GM10248 (cell line): ENCODE measurements at places on chromosomes 3 and 15.
A peak's percentile ranks its signal among the peaks of the same experiment; 100 is the strongest.

- DNase-seq, result no peak
Observed at GRCh38 chr3:193825617-193826016, 232.6 kb downstream of the OPA1 start.

GRCh38 chr3:98670020-98670419 lies 76.6 kb upstream of the CPOX start:
- no peak for DNase-seq

GRCh38 chr3:52068055-52068571 lies 11.7 kb upstream of the DUSP7 start:
- DNase-seq, result no peak

DNA sequence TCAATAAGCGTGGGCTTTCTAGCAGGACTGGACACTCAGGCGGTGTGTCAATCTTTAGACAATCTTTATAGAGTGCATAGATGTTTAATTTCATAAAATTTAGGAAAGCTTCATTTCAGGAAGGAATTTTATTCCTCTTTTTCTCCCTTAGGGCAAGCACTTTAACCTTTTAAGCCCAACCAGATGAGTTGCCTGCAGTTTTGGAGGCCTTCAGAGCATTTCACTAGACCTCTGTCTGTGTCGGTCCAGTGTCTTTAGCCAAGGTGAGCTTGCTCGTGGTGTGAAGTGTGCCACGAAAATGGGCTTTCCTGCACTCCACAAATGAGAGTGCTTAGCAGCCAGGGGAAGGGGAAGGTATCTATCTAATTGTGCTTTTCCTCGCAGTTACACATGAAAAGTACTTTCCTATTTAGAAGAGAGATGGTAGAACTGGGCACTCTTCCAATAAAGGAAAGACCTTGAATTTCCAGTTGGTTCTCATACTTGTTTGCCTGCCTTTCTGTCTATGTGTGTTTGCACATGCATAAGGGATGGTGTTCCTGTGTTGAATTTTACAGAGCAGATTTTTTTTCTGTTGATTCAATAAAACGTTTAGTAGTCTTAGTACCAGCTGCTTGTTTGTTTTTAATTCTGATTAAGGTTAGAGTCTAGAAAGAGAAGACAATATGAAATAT lies 53.6 kb downstream of the FEZF2 start:
- DNase-seq, result no peak

- no peak for DNase-seq
Observed at GRCh38 chr3:118772036-118772435, 262.6 kb downstream of the IGSF11 start.

- no peak for DNase-seq
Observed at GRCh38 chr3:114389156-114389555, 95.3 kb downstream of the TIGIT start.

DNA sequence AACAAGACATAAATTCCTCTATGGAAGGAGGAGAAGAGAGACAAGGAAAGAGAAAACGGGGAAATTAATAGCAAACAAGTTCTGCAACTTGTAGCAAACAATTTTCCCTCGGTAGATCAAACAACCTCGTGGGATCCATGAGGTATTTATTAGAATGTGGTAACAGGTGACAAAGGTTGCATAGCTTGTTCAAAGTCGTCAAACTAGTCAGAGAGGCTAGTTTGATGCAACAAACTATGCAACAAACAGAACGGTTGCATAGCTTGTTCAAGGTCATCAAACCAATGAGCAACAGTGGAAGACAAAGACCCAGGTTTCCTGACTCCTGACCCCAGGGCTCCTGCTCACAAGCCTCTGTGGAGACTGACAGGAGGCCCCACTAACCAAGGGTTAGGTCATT lies 20.7 kb downstream of the MB21D2 start:
- no peak for DNase-seq

- DNase-seq, result no peak
Observed at GRCh38 chr3:9916734-9917680, at the start of gene IL17RC. TSS of gene IL17RC (plus strand) at chr3:9917098. CDS start at chr3:9917316, 218 bp downstream.

- no peak for DNase-seq
Observed at GRCh38 chr3:56930706-56931105, 129.0 kb upstream of the ARHGEF3 start.

- no peak for DNase-seq
Observed at GRCh38 chr15:77855871-77856270, 221.6 kb downstream of the TBC1D2B start.

DNA sequence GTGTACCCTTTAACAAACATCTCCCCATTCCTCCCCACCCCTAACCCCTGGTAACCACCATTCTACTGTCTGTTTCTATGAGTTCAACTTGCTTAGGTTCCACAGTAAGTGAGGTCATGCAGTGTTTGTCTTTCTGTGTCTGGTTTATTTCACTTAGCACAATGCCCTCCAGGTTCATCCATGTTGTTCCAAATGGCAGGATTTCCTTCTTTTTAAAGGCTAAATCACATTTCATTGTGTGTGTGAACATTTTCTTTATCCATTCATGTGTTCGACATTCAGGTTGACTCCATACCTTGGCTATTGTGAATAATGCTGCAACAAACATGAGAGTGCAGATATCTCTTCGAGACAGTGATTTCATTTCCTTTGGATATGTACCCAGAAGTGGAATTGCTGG lies 62.7 kb downstream of the TJP1 start:
- no peak for DNase-seq

DNA sequence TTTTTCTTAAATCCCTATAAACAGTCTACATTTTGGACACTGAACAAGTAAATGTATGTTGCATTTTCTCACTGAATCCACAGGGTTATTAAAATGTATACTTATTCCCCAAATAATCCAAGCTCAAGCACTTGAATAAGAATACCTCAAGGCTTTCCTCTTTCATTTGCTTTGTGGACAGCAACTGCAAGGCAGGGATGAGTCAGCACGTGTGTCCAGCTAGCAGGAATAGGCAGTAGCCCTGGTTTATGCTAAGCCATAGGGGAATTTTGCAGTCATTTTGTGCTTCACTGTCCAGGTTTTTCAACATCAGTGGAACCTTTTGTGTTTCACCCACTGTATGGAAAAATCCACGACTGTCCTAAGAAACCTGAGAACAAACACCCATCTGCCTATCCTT lies 96.7 kb upstream of the KCNMB2 start:
- peak; percentile 24 for DNase-seq

GRCh38 chr15:80568298-80568697 lies 126.8 kb upstream of the ABHD17C start:
- no peak for DNase-seq

- no peak for DNase-seq
Observed at GRCh38 chr3:27216955-27217552, 152.1 kb downstream of the NEK10 start.

- DNase-seq, result no peak
Observed at GRCh38 chr3:177657243-177657642, 460.0 kb upstream of the TBL1XR1 start.

DNA sequence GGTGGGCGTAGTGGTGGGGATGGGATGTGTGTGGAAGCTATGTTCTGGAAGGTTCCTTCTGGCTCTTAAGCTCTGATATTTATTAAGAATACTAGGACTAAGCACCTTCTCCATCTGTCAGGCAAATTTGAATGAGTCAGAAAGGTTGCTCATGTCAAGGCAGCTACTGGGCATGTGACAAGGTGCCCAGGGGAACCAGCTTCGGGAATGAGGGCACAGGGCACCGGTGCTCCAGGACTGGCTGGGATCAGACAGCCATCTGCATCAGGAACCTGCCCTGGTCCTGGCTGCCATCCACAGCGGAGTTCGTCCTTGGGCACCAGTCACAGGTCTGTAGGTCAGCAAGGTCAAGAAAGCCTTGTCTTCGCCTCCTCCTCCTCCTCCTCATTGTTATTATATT lies 32.5 kb downstream of the CA12 start:
- DNase-seq, result no peak

GRCh38 chr15:100109486-100110035 lies 232.2 kb downstream of the ADAMTS17 start:
- DNase-seq, result no peak

- DNase-seq, result no peak
Observed at GRCh38 chr15:27065151-27065550, 94.2 kb downstream of the GABRG3 start.

- DNase-seq, result no peak
Observed at GRCh38 chr3:71532639-71533395, 50.7 kb downstream of the FOXP1 start.

- no peak for DNase-seq
Observed at GRCh38 chr3:161020256-161020655, 84.9 kb downstream of the B3GALNT1 start.

DNA sequence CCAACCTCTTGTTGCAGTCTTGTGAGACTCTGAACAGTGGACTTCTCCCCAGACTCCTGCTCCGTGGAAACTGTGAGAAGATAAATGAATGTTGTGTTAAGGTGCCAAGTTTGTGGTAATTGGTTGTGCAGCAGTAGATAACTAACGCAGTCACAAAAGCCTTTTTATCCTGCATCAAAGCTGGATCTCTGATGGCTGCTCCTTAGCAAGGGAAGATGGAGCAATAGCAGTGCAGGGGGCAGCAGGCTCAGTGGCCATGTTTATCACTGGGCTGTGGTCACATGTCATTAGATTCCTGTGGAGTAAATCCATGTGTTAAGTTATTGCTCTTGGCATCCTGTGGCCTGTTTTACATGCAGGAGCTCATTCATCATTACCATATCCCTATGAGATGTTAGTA lies 13.5 kb downstream of the CMTM7 start:
- DNase-seq, result no peak

DNA sequence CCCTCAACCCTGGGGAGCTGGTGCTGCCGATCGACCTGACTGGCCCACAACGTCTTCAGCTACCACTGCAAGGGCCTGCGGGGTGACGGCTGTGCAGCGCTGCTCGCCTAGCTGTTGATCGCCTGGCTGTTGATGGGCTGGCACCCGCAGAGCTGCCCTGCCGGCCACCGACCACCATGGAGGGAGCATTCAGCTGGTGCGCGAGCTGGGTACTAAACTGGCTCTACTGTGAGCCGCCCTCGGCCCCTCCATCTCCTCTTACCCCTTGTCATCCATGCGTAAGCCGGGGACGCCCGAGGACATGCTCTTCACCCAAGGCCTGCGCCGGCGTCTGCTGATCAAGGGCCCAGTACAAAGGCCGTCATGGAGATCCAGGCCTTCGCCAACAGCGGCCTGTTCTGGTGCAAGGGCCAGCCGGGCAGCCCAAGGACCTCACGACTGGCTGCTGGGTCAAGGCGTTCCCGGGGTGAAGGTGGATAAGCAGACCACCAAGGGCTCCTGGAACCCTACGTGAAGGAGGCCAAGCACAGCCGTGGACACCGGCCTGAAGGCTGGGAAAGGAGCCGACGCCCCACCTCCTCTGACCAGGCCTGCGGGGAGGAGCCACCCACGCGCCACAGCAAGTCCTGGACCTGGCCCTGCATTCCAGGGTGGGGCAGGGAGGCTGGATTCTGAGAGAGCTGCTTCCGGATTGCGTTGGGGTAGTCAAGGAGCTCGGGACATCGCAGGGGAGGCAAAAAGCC lies 46.9 kb downstream of the SFMBT1 start:
- no peak for DNase-seq

GRCh38 chr3:135084405-135084804 lies 289.3 kb downstream of the EPHB1 start:
- no peak for DNase-seq

- no peak for DNase-seq
Observed at GRCh38 chr3:13852638-13853009, 27.2 kb downstream of the WNT7A start.

DNA sequence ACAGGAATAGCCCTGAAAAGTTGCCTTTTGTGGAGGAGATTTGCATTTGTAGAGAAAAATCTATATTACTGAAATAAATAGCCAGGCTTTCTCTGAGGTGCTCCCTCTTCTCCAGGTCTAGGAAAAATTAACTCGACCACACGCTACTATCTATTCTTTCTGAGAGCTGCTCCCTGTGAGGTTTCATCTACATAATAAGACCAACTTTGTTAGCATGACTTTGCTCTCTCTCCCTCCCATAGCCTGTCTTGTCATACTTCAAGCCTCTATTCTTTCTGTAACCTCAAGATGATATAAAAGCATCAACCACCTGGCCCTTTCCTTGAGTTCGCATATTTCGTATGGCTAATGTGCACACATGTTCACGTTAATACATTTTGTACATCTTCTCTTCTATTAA lies 75.8 kb upstream of the STRIT1 start:
- DNase-seq, result no peak

DNA sequence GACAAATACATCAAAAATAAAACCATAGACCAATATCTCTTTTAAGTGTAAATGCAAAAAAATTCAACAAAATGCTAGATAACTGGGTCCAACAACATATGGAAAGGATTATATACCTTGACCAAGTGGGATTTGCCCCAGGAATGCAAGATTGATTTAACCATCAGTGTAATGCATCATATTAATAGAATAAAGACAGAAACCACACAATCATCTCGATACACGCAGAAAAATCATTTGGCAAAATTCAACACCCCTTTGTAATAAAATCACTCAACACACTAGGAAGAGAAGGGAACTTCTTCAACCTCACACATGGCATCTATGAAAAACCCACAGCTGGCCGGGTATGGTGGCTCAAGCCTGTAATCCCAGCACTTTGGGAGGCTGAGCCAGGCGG lies 19.5 kb downstream of the GREM1 start:
- no peak for DNase-seq

DNA sequence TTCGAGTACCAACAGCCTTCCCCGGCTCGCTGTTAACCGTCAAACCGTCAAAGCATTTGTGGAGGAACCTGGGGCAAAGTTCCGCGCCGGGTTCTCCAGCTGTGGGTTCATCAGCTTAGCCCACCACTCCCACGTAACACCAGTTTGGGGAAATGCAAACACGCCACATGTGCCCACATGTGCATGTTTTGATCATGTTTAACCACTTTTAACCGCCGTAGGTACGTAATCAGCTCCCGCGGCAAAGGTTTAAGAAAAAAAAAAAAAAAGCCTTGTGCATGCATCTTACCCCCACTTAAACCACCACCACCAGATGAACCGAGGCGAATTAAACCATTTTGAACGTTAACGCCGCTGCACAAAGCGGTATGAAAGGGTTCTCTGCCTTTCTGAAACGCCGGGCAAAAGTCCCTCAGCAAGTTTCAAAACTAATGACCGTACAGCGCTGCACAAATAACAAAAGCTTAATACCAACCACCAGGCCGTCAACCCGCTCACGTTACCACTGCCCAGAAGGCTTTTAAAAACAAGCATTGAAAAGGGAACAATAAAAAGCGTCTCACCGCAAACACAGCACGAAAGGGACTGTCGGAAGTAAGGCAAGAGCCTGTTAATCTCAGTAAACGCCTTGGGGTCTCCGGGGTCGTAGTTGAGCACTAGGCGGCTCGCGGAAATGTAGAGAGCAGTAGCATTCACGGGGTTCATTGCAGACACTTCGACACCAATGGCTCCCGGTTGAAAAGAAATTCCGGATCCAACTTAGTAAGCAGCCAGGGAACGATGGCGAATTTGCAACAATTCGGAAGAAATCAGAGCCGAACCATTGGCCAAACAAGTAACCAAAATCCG lies 1.5 kb downstream of the MSL2 start:
- no peak for DNase-seq

DNA sequence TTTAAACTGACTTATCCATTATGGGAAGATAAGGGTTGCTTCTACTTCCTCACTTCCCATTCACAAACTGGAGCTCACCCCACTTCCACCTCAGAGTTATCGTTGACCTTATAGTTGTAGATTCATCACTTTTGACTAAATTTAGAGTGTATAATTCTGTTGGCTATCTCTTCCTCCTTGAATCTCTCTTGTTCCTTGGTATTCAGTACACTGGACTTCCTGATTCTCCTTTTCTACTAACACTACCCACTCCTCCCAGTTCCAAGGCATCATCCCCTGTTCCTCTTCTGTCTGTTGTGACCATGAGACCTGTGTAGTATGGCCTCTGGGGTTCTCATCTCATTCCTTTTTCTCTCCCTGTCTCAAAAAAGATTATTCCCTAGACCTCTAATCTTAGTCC lies 5.9 kb upstream of the GPR87 start:
- no peak for DNase-seq

GRCh38 chr3:49655731-49656285 lies 18.3 kb upstream of the APEH start:
- DNase-seq, result no peak
